Upper lobe of right lung (tissue), 1 donor: ENCODE measurements at places on chromosomes 2 and 18. TPM values are rescaled to one million over a fixed set of nuclear protein-coding genes. Genes with fewer than 3 reads are reported as not detected.

DNA sequence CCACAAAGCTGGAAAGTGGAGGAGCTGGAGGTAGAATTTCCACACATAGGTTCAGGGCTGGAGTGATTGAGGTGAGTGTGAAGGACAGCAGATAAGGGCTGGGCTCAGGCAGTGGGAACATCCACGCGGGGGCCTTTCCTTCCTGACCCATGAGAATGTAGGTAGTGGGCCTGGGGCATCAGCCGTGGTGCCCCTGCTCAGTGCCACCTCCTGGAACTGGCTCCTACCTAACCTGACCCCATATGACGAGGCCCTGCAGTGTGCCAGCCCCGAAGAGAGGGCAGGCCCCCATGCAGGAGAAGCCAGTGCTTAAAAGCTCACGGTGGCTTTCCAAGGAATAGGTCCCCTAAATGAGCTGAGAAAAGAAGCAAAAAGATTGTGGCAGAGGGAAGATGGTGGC lies 66.2 kb downstream of the HS6ST1 start:
- DNase-seq: peak; percentile 12

GRCh38 chr2:178477443-178478129 lies 814 bp downstream of the FKBP7 start:
- DNase-seq: no peak

- DNase-seq: no peak
These were observed 175.6 kb downstream of the SUCLG1 start for GRCh38 chr2:84283506-84283905.

- DNase-seq: no peak
These were observed 91.4 kb downstream of the LYPD6 start for GRCh38 chr2:149421791-149422190.

DNA sequence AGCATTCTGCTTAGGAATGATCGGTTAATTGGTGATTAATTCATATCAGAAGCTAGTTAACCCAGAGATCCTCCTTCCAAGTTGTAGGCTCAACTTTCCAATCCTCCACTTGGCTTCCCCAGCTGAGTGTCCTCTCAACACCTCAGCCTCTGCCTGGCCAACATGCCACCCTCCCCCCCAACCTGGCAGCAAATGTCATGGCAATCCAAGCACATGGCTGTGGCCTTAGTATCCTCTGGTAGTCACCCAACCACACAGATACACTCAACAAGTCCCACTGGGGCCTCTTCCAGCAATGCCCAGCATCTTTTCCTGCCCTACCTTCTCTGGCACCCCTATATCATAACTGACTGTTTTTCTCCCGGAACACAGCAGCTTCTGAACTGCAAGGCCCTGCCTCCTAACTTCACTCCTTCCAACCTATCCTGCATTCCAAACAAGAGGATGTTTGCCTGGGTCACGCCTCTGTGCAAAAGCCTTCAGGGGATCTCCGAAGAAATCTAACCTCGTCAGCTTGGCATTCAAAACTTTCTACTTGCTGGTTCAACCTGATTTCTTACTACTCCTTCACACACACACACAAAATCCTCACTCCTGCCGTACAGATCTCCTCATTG lies 195.0 kb downstream of the CYP26B1 start:
- DNase-seq: no peak

The FZD7 gene
- 13.6 TPM for total RNA-seq

DNA sequence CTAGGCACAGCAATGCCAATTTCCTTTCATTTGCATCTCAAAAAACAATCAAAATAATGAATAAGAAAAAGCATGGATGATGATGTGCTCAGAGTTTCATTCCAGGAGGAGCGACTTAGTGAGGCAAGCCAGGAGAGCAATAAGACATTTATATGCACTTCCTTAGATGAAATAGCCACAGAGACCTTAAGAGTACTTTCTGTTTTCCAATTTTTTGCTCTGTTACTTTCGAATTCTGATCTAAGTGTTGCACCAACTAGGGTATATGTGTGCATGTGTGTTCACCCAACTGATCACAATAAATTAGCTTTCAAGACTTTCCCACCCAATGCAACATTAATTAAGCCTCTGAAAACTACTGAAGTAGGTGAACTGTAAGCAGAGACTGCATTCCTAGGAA lies 709 bp downstream of the RAB27B start:
- no peak for DNase-seq

The CCDC93 gene
- 37.8 TPM for total RNA-seq

GRCh38 chr2:27956888-27957287 lies 66.4 kb downstream of the BABAM2 start:
- DNase-seq: no peak

- DNase-seq: no peak
These were observed 42.1 kb downstream of the ZAP70 start for GRCh38 chr2:97755491-97755890.

GRCh38 chr2:203550266-203550665 lies 15.2 kb upstream of the RAPH1 start:
- DNase-seq: no peak

The GKN2 gene
- total RNA-seq: 77.2 TPM

The LIMS4 gene
- total RNA-seq: 2.1 TPM

The TLK1 gene
- total RNA-seq: 58.1 TPM

The CCDC141 gene
- 25.7 TPM for total RNA-seq

The IL36A gene
- total RNA-seq: not detected

The FMNL2 gene
- total RNA-seq: 69.5 TPM

GRCh38 chr18:13382366-13382953 lies 163.9 kb downstream of the LDLRAD4 start:
- DNase-seq: no peak

DNA sequence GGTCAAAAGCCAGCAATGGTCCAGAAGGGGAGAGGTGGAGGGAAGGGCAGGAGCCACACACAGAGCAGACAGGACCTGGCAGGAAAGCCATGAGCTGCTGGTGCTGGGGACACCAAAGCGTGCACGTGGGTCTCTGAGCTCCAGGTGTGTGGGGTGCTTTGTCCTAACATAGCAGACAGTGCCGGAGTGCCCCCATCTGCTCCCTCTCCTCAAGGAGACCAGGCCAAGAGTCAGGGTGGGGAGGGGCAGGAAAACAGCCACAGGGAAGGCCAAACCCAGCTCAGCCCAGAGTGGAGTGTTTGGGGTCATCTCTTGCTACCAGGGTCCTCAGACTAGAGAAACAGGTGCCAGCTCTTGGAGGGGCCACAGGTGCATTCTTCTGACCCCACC lies 4.2 kb upstream of the GPC1 start:
- no peak for DNase-seq

- DNase-seq: no peak
These were observed 6.1 kb upstream of the CCDC195 start for GRCh38 chr2:224722250-224722649.

GRCh38 chr2:159010963-159011362 lies 42.5 kb downstream of the TANC1 start:
- no peak for DNase-seq

DNA sequence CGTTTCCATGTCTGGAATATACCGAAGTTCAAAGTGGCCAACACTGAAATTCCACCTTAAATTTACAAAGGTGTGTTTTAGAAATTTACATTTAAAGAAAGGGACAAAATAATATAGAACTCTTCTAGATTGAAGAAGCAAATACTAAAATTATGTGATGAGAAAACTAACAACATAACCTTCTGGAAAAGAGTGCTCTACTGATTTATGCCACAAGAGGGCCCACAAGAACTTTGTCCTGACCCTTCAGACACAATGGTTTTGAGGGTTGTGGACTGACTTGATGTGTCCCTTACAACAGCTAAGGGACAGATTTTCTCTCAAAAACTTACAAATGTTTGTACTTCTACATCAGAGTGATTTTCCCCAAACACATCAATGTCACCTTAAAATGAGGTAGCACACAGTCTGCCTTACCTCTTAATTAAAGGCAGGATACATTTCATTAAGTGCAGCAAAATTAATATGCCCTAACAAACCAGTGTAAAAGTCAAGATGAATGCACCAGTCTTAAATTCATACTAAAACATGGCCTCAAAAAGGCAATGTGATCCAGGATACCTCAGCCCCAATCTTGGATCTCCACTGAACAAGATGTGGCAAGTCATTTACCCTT lies 36.2 kb downstream of the EIF2AK3 start:
- DNase-seq: no peak

DNA sequence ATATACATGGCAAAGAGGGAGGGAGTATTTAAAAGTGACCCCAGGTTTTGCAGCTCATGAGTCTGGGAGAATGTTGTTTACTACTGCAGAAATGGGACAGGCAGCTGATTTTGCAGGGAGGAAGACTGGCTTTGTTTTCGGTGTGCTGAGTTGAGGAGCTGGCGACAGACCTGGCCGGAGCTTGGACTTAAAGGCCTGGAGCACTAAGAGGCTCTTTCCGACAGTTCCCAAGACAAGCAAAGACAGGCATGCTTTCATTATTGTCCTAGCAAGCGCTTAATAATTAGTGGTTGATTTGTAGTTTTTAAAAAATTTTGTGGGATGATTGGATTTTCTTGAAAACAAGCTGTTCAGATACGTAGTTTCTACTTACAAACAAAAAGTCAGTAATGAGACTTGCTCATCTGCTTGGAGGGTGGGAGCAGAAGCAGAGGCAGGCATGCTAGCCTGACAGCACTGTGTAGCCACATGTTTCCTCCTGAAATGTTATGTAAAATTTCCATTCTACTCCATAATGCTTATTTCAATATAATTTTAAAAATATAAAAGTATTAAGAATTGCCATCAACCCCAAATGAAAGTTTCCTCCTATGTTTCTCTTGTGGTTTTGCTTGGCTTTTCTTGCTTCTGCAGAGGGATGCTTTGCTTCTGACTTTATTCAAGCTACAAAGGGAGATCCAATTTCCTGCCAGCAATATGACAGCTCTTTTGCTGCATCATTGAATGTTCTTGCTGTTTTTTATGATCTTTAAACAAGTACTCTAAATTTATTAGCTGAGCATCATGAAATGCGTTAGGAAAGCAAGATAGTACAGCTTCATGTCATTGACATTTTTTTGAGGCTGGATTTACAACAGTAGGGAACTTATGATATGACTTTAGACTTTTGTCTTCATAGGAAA lies 75.8 kb downstream of the PHLPP1 start:
- DNase-seq: no peak

The MYL12B gene
- total RNA-seq: 368 TPM

The PLA2R1 gene
- total RNA-seq: 9.0 TPM

- DNase-seq: no peak
These were observed 223.6 kb upstream of the AGAP1 start for GRCh38 chr2:235270291-235270690.

The HOXD1 gene
- total RNA-seq: 4.1 TPM

The RTP5 gene
- not detected for total RNA-seq

DNA sequence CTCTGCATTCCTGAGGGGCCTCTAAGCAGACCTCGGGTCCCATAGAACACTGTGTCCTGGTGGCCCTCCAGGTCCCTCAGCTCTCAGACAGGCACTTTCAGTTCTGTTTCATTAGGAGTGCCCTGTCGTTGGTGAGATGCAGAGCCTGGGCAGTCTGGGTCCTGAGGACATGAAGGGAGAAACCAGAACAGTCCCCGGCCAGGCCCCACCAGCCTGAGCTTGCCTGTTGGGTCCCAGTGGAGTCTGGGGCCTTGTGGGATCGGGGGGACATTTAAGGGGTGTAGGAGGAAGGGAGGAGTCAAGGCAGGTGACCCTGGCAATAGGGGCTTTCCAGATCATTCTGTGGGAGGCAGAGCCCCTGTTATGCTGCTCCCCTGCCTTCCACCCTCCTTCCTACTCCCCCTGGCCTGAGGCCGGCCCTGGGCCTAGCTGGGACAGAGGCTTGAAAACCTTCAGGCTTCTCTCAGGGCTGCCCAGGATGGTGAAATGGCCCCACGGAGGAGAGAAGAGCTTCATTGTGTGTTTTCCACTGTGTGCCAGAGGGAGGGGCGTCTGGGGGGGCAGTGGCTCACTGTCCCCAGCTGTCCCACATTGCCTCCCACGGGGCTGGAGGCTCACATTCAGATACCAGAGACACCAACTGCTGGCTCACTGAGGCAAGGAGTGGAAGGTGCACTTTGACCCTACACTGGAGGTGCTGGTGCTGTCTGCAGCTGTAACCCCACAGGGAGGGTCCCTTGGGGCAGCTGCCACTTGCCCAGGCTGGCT lies 26.6 kb upstream of the CATIP start:
- DNase-seq: peak; percentile 72

DNA sequence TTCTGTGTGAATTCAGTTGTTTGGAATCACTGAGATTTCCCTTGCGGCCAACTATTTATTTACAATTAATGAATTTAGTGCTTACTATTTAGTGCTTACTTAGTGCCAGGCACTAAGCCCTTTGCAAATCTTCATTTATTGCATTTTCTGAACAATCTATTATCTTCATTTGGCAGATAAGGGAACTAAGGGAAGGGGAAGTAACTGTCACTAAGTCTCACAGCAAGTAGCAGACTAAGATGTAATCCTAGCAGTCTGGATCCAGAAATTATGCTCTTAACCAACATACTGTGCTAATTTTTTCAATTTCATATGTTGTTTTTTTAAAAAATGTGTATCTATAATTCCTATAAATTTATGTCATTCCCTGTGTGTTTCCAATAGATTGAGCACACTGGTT lies 214.4 kb upstream of the EPC2 start:
- DNase-seq: no peak

GRCh38 chr18:79975043-79975442 lies 10.6 kb downstream of the HSBP1L1 start:
- DNase-seq: no peak

The ARHGAP28 gene
- 15.7 TPM for total RNA-seq
